PC-3 (cell line): ENCODE measurements at places on chromosomes 12 and 14. TPM values are rescaled to one million over a fixed set of nuclear protein-coding genes. Genes with fewer than 3 reads are reported as not detected.

LRFN5 gene
- total RNA-seq = not detected in 2 replicates

NOXRED1 gene
- 0.33 and 0.46 TPM in 2 replicates for total RNA-seq

OTOGL gene
- 0.44 and 3.1 TPM in 2 replicates for total RNA-seq

ACOT6 gene
- total RNA-seq = not detected in 2 replicates

RD3L gene
- total RNA-seq = not detected in 2 replicates

SPIC gene
- total RNA-seq = not detected in 2 replicates

GRIP1 gene
- total RNA-seq = 2.0 and 8.4 TPM in 2 replicates

SMARCD1 gene
- 105 and 109 TPM in 2 replicates for total RNA-seq

FBXO21 gene
- 230 and 321 TPM in 2 replicates for total RNA-seq

GPX2 gene
- 2.9 and 4.3 TPM in 2 replicates for total RNA-seq

KRT2 gene
- total RNA-seq = 0.23 TPM in 1 of 2 replicates, not detected in the other

- no peaks in the 10 kb centered on the region for H3K4me1 ChIP-seq
- no peaks in the 10 kb centered on the region for H3K27me3 ChIP-seq
- DNase-seq = no peak
- no peaks in the 10 kb centered on the region for H3K36me3 ChIP-seq
- no peak overlapping the region for H3K4me3 ChIP-seq
These were observed 34.8 kb downstream of the DUSP16 start for GRCh38 chr12:12527820-12528296.

DNA sequence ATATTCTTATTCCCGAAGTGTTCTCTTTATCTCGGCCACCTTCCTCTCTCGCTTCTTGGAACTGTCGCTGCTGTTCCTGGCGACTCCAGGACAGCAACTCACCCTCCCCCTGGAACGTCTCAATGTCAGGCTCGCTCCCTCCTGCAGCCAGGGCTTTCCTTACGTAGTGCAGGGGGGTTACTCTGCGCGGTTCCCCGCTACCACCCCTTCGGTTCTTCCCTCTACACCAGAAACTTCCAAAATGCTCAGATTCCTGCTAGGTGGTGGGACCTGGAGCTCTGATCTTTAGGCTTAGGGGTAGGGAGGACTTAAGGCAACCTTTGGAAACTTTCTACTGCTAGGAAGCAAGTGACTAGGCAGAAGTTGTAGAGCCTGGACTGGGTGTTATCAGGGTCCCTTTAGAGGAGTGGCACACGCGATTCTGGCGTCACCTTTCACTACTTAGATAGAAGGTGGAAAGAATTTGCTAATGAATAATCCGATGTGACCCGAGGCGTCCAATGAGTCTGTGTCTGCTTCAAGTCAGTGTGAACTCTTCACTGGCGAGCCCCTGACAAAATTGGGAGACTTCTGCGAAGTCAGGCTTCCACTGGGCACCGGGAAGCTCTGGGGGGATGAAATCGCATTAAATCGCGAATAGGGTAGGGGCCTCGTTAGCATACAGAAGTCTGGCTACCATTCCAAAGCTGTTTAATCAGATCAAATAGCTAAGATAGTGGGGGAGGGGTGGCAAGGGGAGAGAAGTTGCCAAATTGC is 900 bp upstream of the DPF3 start:
- DNase-seq = peak; percentile 55
- peak overlapping the region; percentile 1; the same call in 1 of the 2 replicates for H3K27ac ChIP-seq
- H3K4me1 ChIP-seq = peaks cover 25% of the 10 kb centered on the region
- H3K36me3 ChIP-seq = no peaks in the 10 kb centered on the region

- no peak overlapping the region for H3K4me3 ChIP-seq
- no peaks in the 10 kb centered on the region for H3K27me3 ChIP-seq
- H3K27ac ChIP-seq = no peak overlapping the region
- no peak for DNase-seq
- no peaks in the 10 kb centered on the region for H3K36me3 ChIP-seq
These were observed 38.9 kb upstream of the PPP1R12A start for GRCh38 chr12:79973801-79974200.

- DNase-seq = no peak
- peaks cover 8% of the 10 kb centered on the region for H3K4me1 ChIP-seq
- H3K4me3 ChIP-seq = no peak overlapping the region
- no peaks in the 10 kb centered on the region for H3K27me3 ChIP-seq
These were observed 563.9 kb downstream of the SLC16A7 start for GRCh38 chr12:60159761-60160160.

- H3K4me3 ChIP-seq = peak overlapping the region; percentile 87
- no peak for DNase-seq
- H3K27ac ChIP-seq = no peak overlapping the region
These were observed 196.9 kb downstream of the ALG10 start for GRCh38 chr12:34219046-34219770.

- H3K36me3 ChIP-seq = no peaks in the 10 kb centered on the region; the same call in 1 of the 2 replicates
- H3K27me3 ChIP-seq = no peaks in the 10 kb centered on the region
- H3K27ac ChIP-seq = no peak overlapping the region
- no peak overlapping the region for H3K4me3 ChIP-seq
- no peak for DNase-seq
These were observed 15.3 kb downstream of the GPR132 start for GRCh38 chr14:105049753-105050550.

DNA sequence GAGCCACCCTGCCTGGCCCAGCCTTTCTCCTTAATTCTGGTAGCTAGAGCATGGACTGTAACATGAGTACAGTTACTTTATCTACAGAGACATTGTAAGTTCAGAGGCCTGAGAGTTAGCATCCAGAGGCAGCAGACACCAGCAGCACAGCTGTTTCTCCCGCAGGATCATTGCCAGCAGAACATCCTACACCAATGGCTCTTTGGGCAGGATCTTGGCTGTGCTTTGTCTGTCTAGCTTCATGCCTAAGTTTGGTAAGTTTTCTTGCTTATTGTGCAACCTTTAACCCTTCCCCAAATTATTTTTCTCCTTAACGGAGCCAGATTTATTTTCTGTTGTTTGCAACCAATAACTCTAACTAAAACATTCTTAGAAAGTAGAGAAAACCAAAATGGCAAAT is 21.6 kb downstream of the C12orf71 start:
- no peaks in the 10 kb centered on the region for H3K27me3 ChIP-seq
- peaks cover 16% of the 10 kb centered on the region for H3K4me1 ChIP-seq
- DNase-seq = no peak
- no peaks in the 10 kb centered on the region for H3K36me3 ChIP-seq

DNA sequence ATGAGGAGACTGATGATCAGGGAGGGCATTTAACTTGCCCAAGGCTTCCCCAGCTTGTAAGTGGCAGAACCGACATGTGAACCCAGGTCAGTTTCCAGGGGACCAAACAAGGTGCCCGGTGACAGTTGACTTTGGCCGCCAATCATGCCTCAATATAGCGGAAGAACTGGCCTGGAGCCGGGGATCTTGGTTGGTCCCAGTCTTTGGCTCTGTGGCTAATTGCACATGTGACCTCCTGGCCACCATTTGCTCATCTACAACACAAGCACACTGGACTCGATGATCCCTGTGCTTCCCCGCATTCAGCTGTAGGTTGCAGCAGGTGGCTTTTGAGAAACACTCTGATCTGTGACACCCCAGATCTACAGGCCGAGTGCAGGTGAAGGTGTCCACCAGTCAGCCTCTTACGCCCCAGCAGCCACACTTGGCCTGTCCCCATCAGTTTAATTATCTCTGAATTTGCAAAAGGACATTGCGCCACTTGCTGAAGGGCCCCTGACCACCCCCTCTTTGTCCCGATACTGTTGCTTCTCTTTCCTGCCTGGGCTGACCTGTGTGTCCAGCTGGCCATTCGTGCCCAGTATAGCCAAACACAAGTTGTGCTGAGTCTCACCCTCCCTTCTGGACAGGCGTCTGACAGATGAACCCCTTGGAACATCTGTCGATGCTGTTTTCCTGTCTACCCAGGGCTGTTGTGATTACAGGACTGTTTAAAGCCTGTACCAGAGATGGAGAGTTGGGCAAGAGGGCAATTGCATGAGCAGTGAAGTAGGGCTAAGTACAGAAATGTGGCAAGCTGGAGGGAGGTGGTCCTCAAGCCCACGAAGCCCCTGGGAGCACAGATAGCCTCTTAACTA is 14.1 kb downstream of the ACACB start:
- no peaks in the 10 kb centered on the region for H3K4me1 ChIP-seq
- H3K4me3 ChIP-seq = no peak overlapping the region
- DNase-seq = no peak
- no peak overlapping the region for H3K27ac ChIP-seq
- no peaks in the 10 kb centered on the region for H3K36me3 ChIP-seq

DNA sequence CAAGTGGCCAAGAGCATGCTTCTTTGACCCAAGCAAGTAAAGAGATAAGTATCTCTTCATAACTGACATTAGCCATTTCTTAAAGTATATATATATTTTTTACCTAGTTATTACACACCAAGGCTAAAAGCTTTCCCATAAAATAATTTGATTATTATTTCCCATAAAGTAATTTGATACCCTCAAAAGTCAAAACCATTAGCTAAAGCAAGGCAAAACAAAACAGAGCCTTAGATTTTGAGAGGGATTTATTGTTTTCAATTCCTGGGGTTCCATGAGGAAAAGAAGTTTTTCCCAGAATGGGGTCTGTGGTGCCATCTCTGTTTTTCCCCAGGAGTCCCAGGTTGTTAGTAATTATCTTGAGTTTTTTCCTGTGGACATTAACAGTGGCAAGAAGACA is 125.5 kb upstream of the NUDT4 start:
- H3K27me3 ChIP-seq = no peaks in the 10 kb centered on the region
- no peak overlapping the region for H3K27ac ChIP-seq
- no peak overlapping the region for H3K4me3 ChIP-seq
- no peaks in the 10 kb centered on the region for H3K4me1 ChIP-seq

- peaks cover 18% of the 10 kb centered on the region; the same call in 1 of the 2 replicates for H3K27me3 ChIP-seq
- no peaks in the 10 kb centered on the region for H3K36me3 ChIP-seq
- peak overlapping the region; percentile 72 for H3K4me3 ChIP-seq
- peaks cover 13% of the 10 kb centered on the region for H3K4me1 ChIP-seq
These were observed 36.4 kb upstream of the STON2 start for GRCh38 chr14:81436296-81437138.

DNA sequence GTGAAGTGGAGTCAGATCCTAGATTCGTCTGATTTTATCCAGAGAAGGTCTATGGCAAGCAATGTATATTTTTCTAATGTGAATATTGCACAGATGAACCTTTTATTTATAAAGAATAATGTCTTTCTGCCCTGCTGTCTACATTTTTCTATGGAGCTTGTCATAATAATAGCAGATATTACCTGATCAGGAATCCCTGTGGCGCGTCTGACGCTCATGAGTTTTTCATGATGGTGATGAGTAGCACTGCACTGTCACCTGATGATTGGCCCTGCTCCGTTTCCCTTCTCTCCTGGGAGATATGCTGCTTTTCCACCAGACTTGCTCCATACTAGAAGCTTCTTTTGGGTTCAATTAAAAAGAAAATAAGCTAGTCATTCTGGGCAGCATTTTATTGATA is 20.5 kb downstream of the CINP start:
- peaks cover 25% of the 10 kb centered on the region for H3K36me3 ChIP-seq
- H3K4me1 ChIP-seq = no peaks in the 10 kb centered on the region
- H3K27ac ChIP-seq = no peak overlapping the region

DNA sequence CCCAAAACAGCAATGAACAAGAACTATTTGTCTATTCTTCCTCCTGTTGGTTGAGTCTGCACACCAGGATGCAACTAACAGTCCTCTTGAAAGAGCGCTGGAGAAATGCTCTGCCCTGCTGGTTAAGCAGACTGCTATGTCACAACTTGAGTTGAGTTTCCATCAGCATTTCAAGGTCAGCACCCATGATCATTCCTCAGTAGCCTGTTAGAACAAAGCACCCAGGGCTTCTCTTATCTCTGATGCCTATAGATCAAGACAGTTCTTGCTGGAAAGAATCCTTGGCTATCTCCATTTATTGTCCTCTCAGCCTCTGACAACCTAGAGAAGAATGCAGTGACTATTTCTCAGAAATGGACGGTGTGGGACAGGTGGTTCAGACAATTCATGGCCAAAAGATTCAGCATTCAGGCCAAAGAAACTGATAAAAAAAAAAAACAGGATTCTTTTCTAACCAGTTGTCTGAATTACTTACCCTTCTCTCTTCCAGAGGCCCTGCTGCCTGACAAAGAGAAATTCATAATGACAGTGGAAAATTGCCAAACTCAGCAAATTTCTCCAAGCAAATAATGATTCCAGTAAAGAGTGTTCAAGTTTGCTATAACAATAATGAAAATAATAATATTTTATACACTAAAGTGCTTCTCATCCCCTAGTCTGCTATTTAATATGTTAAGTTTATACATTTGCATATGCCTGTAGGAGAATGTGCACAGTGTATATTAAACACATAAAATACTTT is 306.7 kb downstream of the EMP1 start:
- DNase-seq = no peak
- no peaks in the 10 kb centered on the region for H3K36me3 ChIP-seq
- H3K4me3 ChIP-seq = no peak overlapping the region

DNA sequence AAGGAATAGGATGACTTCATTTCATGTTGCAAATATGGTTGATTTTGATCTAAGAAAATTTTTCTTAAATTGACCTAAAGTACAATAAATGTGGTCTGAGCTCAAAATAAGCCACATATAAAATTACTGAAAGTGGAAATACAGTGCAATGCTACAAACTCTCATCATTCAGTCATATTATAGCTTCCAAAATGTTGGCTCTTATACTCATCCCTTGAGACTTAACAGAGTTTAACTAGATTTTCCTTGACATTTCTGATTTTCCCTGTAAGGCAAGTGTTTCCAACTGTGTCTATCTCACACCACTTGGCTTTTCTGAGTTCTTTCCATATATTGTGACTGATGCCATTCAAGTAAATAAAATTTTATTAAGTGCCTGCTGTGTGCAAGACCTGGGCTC is 123.7 kb upstream of the NTF3 start:
- no peak for DNase-seq
- H3K36me3 ChIP-seq = no peaks in the 10 kb centered on the region
- no peaks in the 10 kb centered on the region for H3K4me1 ChIP-seq
- no peak overlapping the region for H3K4me3 ChIP-seq
- no peak overlapping the region for H3K27ac ChIP-seq

DNA sequence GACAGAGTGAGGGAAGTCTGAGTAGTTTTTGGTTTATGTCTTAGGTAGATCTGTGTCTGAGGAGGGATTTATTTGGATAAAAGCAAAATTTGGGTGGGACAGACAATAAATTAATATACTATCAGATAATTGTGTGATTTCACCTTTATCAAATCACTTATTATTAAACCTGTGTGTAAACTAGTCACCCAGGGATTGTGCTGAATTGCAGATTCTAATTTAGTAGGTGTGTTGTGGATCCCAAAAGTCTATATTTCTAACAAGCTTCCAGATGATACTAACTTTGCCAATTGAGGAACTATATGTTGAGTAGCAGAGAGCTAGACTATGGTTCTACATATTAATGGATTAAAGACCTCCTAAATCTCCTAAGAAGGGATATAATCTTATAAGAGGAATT is 978.5 kb upstream of the FBXO33 start:
- no peak overlapping the region for H3K4me3 ChIP-seq
- H3K4me1 ChIP-seq = 0 out of 2 replicates have a peak, but pooled peaks cover 4% of the 10 kb centered on the region

DNA sequence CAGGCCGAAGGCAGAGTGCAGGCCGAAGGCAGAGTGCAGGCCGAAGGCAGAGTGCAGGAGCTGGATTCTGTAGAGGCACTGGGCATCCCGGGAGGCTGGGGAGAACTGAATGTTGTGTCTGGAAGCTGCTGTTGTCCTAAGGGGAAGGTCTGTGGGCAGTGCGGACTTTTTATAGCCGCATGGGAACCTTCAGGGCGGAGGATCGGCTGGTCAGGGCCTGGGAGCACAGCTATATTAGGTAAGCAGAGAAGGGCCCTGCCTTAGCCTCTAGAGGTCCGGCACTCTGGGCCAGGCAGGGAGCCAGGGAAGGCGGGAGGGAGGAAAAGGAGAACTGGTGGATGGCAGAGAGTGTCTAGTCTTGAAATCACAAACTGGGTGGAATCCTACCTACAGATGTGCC is 14.2 kb downstream of the CABP1 start:
- peaks cover under 1% of the 10 kb centered on the region for H3K4me1 ChIP-seq
- no peaks in the 10 kb centered on the region for H3K36me3 ChIP-seq
- H3K4me3 ChIP-seq = no peak overlapping the region
- H3K27ac ChIP-seq = no peak overlapping the region
- DNase-seq = no peak
